Activated T-helper 1 cell treated with anti-CD3 and anti-CD28 coated beads, Interleukin-2, amount 50 U/mL, for 16 hours (primary cell): ENCODE measurements at places on chromosomes 11 and 22.

GRCh38 chr11:129951201-129951865 lies 51.3 kb downstream of the PRDM10 start:
- DNase-seq: no peak

GRCh38 chr22:16989915-16990314 lies 18.1 kb downstream of the GAB4 start:
- no peak for DNase-seq

DNA sequence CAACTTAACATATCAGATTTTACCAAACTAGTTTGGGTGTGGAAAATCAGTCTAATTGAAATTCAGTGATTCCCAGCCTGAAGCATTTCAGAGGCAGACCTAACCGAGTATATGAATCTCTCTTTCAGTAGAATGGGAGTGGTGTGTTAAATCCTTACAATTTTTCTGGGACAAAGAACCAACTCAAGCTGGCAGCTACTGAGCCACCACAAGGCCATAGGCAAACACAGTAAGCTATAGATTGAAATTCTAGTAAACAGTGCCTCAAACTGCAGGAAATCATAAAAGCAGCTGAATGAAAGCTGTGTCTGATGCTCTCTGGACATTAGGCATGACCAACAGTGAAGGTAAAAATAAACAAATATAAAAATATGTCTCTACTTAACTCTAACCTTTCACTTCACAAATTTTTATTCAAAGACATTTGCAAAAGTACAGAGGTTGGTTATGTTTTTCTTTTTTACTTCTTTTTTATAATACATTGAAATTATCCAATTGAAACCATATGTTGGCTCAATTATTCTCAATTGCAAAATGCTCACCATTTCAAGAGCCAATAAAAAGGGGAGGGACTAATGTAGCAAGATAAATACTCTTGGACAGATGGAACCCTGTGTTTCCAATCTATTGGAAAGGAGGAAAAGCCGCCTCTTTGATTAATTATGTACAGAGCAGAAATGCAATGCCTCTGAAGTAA lies 35.8 kb upstream of the FIBIN start:
- no peak for DNase-seq

GRCh38 chr11:65373839-65374580 lies 8.4 kb downstream of the SLC25A45 start:
- DNase-seq: no peak

DNA sequence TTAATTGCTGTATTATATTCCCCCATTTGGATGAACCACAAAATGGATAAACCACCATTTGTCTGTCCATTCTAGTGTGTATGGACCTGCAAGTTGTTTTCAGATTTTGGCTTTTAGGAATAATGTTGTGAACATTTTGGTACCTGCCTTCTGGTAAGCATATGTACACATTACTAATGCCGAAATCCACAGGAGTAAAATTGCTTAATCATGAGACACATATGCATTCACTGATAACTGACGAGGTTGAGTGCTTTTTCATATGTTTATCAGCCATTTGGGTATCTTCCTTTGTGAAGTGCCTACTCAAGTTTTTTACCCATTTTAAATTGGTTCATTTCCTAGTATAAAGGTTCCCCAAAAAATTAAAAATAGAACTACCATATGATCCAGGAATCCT lies 34.2 kb downstream of the OSBP2 start:
- DNase-seq: no peak

DNA sequence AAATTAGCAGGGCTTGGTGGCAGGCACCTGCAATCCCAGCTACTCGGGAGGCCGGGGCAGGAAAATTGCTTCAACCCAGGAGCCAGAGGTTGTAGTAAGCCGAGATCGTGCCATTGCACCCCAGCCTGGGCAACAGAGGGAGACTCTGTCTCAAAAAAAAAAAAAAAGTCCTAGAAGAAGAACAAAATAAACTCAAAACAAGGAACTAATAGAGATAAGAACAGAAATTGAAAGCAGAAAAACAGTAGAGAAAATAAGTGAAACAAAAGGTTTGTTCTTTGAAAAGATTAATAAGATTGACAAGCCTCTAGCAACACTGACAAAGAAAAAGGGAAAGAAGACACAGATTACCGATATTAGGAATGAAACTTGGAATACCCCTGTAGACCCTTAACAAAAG lies 45.1 kb upstream of the CBX7 start:
- no peak for DNase-seq

DNA sequence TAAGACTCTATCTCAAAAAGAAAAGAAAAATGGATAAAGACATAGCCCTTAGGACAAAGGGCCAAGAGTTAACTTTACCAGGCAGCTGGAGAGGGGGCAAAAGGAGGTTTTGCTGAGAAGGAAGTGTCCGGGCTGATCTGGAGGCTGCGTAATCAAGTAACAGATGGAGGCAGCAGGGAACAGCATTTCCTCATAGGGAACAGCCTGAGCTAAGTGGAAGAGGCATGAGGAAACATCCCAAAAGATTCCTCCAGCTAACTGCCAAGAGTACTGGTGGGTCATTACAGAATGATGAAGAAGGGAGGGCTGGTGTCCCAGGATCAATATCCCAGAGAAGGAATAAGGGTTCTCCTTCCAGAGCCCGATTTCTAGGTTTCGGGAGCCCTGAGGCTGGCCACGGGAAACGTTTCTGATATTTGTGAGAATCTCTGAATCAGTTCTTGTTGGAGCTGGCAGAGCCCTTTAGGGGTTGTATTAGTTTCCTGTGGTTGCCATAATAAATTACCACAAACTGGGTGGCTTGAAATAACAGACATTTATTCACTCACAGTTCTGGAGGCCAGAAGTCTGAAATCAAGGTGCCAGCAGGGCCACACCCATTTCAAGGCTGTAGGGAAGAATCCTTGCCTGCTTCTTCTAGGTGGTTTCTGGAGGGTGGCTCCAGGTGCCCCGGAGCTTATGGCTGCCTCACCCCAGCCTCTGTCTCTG lies 21.2 kb downstream of the LIF start:
- no peak for DNase-seq

- DNase-seq: no peak
Observed at GRCh38 chr11:69922015-69922595, 102.9 kb upstream of the FGF3 start.

DNA sequence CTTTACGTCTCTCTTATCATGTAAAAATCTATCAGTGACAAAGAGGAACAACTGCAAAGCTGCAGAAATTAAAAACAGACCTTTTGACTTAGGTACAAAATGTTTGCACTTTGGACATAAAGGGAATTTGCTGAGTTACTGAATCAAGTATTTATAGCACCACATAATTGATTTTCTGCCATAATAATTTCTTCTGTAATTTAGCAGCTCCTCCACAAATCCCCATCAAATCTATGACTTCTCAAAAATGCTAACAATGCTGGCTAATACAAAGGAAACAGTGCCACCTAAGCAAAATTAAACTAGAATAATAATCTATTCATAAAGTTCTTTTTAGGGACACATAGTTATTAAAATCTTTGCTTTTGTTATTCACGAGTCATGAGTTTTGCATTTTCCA lies 215.1 kb downstream of the SWAP70 start:
- DNase-seq: no peak

DNA sequence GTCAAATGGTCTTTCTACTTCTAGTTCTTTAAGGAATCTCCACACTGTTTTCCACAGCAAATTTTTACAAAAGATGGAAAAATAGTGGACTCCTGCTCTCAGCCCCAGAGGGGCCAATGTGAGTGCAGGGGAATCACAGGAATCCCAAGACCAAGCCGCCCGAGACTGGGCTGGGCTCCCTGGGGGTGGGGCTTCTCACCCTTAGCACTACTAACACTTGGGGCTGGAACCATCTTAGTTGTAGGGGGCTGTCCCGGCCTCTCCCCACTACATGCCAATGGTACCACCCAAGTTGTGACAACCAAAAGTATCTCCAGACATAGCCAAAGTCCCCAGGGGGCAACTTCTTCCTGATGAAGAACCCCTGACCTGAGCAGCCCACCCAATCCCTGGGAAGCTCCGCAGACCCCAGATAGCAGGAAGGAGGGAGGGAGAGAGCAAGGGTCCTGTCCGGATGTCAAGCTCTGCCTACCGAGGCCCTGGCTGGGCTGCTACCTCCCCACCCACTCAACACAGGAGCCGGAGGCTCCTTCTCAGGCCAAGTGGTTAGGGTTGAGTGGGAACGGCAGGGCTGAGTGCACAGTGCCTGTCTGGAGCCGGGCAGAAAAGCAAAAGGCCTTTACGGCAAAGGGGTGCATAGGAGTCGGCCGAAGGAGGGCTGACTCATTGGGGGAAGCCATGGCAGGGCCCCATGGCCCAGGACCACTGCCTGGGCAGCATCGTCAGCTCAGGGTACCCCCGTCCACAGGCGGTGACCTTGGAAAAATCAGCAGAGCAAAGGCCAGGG lies 122.5 kb upstream of the FGF3 start:
- DNase-seq: no peak

GRCh38 chr11:61146416-61146815 lies 14.8 kb downstream of the VPS37C start:
- no peak for DNase-seq

GRCh38 chr11:115580927-115581680 lies 76.9 kb upstream of the CADM1 start:
- DNase-seq: no peak

GRCh38 chr11:44905131-44905866 lies 45.4 kb downstream of the TP53I11 start:
- DNase-seq: no peak

DNA sequence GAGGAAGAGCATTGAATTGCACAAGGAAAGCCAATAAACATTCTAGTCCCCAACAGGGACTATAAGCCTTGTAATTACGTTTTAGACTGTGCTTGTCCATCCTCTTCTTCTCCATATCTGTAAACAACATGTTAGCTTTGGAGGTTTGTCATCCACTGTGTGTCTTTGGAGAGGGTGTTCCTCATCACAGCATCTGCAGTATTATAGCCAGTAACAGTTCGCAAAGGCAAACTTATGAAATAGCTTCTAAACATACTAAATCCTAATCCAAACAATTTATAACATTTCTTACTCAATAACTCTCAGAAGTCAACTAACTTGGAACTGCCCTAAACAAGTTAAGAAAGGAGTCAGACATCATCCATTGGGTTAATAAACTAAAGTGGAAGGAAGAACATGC lies 10.3 kb upstream of the BDNF start:
- no peak for DNase-seq

DNA sequence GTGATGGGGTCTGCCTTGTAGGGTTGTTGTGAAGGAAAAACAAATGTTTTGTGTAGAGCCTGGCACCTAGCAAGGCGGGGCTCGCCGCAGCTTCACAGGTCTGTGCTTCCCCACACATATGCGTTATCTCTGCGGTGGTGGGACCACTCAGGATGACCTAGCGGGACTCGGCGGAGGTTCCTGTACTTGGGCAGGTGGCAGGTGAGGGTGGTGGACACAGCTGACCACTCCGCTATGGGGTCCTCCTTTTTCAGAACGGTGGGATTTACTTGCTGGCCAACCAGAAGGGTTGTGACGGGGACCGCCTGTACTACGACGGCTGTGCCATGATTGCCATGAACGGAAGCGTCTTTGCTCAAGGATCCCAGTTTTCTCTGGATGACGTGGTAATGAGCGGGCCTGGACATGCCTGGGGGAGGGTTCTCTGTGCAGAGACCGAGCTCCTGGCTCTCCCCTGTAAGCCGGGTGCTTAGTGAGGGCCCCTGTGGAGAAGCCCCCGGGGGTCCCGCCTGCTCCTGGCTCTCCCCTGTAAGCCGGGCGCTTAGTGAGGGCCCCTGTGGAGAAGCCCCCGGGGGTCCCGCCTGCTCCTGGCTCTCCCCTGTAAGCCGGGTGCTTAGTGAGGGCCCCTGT lies 21.3 kb downstream of the NADSYN1 start:
- no peak for DNase-seq

DNA sequence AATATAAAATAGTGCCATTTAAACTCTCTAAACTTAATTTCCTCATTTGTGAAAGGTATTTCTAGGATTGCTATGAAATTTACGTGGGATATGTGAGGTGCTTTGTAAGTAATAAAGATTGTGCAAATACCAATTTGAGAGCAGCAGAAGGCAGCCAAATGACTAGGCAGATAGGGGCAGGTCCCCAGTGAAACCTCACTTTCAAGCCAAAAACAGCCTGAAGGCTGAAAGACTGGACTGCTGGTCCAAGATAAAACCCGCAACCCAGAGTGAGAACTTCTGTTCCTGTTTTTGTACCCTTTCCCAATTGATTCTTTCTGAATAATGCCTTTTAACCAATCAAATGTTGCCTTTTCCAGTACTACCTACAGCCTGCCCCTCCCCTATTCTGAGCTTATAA lies 7.2 kb downstream of the DTX4 start:
- no peak for DNase-seq

- no peak for DNase-seq
Observed at GRCh38 chr11:74730571-74731260, 510 bp downstream of the CHRDL2 start.

DNA sequence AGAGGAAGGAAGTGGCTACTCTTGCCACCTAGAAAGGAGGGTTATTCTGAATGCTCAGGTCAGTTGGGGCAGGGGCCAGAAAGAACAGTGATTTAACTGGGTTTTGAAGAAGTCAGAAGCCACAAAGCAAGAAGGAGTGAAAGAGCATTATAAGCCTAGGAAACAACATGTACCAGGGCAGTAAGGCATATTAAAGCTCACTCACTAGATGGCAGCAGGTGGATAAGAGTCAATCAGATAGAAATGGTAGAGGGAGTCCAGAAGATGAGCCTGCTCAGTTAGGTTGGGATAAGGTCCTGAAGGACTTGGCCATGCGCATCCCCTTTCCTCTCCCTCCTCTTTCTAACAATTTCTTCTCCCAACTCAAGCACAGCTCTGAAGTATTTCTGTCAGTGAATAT lies 22.0 kb upstream of the PATE1 start:
- no peak for DNase-seq

GRCh38 chr11:74687237-74688023 lies 43.8 kb downstream of the CHRDL2 start:
- no peak for DNase-seq

DNA sequence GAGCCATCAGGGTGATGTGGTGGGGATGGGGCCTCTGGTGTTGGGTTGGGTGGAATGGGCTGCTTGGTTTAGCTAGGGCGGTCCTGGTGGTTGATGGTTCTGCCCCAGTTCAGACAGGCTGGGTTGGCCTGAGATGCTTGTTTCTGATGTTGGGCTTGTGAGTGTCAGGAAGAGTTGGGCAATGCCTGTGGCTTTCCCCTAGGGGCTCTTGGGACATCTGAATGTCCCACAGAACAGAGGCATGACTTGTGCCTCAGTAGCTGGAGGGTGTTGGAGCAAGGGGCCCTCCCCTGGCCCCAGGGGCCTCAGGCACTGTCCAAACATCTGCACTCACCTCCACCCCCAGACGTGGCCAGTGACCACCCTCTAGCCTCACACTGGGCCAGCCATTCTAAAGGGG lies 14.0 kb upstream of the CTSD start:
- no peak for DNase-seq

- DNase-seq: no peak
Observed at GRCh38 chr11:33640730-33641371, 59.8 kb downstream of the C11orf91 start.

GRCh38 chr22:36727927-36728488 lies 24.5 kb upstream of the CACNG2 start:
- no peak for DNase-seq

- DNase-seq: peak; percentile 49
Observed at GRCh38 chr22:17773606-17774205, 563 bp downstream of the BID start.

- DNase-seq: no peak
Observed at GRCh38 chr11:10087186-10087922, 206.7 kb downstream of the SBF2 start.

- no peak for DNase-seq
Observed at GRCh38 chr22:33372875-33373274, 314.7 kb upstream of the SYN3 start.
